ENCODE measurements at places on chromosomes 4 and X.

- DNase-seq = no peak
These were observed 10.3 kb downstream of the WDR44 start for GRCh38 chrX:118356154-118356701.

GRCh38 chr4:10977534-10977933 is 293.0 kb upstream of the CLNK start:
- DNase-seq = peak; percentile 16

GRCh38 chr4:24837336-24837735 is 42.0 kb downstream of the SOD3 start:
- DNase-seq = no peak

- no peak for DNase-seq
These were observed 29.2 kb downstream of the TBC1D9 start for GRCh38 chr4:140726776-140727500.

DNA sequence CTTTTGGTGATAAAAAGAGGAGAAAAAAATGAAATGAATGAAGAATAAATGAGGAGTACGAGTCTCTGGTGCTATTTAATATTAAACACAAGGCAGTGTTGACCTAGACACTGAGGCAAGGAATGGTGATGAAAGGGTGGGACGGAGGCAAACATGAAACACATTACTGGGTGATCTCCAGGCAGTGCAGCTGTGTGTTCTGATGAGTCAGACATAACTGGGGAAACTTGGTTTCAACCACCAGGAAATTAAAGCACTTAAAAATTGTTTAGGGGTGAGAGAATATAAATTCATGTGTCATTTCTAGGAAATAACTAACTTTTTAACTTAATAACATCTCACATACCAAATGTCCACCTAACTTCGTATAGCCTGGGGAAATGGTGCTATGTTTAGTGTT is 19.7 kb upstream of the CXCL6 start:
- DNase-seq = peak; percentile 50

- DNase-seq = no peak
These were observed 110.7 kb downstream of the TMEM47 start for GRCh38 chrX:34546366-34546765.

DNA sequence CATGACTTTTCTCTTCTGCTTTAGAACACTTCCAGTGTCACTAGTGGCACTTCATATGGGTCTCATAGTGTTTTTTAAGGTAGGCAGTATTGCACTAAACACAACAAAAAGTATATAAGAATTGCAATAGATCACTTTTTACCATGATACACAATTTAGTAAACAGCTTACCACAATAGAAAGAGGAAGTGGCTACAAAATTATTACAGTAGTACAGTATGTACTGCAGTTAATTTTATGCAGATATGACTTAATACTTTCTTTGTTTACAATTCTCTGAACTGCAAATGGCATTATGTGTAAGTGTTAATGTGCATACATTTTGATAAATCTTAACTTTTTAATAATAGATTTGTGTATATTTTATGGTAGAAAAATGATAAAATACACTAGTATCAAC is 157.3 kb downstream of the RRAGB start:
- DNase-seq = no peak

DNA sequence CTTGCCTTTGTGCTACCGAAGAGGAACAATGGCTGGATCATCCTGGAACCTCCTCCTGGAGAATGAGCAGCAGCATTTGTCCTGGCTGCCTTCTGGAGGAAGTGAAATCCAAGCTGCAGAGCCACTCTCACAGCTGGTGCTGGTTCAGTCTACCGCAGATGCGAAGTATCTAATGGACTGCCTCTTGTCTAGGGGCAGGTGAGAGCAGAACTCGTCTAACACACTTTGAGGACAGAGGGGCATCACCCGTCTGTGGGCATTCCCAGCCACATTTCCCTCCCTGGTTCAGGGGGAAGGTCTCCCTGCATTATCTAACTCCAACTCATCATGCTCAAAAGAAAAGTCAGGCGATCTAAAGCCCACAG is 338.2 kb upstream of the GATB start:
- no peak for DNase-seq

GRCh38 chr4:1592068-1592708 is 91.9 kb downstream of the FAM53A start:
- no peak for DNase-seq

- no peak for DNase-seq
These were observed 262.2 kb upstream of the INTU start for GRCh38 chr4:127370604-127371003.

GRCh38 chrX:76657499-76657898 is 230.0 kb downstream of the MAGEE1 start:
- DNase-seq = no peak

DNA sequence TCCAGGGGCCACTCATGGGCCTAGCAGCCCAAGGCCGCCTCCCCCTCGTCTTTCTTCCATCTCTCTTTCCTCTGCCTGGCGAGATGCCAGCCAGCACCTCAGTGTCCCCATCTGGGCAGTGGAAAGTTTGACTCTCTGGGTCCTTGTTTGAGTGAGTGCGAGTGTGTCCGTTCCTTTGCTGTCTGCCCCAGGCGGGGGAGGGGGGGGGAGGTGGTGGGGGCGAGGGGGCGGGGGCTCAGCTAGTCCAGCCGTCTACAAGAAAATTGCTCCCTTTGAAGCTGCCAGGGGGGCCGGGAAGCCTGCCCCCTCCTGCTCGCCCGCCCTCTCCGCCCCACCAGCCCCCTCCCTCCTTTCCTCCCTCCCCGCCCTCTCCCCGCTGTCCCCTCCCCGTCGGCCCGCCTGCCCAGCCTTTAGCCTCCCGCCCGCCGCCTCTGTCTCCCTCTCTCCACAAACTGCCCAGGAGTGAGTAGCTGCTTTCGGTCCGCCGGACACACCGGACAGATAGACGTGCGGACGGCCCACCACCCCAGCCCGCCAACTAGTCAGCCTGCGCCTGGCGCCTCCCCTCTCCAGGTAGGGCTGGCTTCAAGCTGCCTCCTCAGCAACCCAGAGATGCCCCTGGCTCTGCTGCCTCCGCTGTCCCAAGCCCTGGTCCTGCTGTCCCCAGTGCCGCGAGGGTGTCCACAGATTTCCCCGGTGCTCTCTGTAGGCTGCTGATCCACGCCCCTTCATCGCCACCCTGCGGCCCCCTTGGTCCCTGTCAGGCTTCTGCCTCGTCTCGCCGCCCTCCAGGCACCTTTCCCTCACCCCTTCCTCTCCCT is at the start of gene BGN:
Gene BGN (plus strand): TSS at position 440 of the 821 bp plus-strand sequence. CDS start 9,652 bp downstream, outside the sequence.
- DNase-seq = no peak

DNA sequence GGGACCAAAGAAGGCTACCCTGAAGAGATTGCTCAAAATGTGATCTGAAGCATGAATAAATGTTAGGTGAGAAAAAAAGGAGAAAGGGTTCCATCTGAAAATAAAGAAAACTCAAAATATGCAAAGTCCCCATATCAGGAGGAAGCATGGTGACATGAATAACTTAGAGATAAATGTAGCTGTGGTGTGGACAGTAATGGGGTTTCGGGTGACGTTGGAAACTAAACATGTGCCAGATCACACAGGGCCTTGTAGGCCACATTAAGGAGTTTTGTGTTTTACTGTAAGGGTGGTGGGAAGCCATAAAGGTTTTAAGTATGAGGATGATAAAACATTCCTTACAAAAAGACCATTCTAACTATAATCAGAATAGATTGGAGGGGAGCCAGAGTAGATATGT is 40.3 kb upstream of the ACSL4 start:
- no peak for DNase-seq

- no peak for DNase-seq
These were observed 649 bp upstream of the VBP1 start for GRCh38 chrX:155215443-155216178.

GRCh38 chr4:3399277-3400194 is 42.2 kb upstream of the HGFAC start:
- no peak for DNase-seq

DNA sequence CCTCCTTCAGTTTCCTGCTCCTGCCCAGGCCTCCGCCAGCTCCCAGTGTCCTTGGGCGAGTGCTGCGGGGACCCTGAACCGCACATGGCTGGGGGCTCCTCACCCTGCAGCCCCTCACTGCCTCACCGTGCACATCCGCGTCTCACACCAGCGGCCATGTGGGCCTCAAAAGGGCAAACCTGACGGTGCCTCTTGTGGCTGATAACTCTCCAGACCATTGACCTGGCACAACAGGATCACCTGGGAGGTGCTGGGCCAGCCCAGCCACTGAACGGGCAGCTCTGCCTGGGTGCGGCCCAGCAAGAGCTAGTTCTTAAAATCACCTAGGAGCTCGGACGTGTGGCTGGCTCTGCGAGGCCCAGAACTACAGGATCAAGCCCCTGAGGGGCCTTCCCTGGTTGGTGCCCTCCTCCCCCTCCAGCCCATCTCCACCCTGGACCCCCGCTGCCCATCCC is 4.1 kb upstream of the S100P start:
- no peak for DNase-seq

DNA sequence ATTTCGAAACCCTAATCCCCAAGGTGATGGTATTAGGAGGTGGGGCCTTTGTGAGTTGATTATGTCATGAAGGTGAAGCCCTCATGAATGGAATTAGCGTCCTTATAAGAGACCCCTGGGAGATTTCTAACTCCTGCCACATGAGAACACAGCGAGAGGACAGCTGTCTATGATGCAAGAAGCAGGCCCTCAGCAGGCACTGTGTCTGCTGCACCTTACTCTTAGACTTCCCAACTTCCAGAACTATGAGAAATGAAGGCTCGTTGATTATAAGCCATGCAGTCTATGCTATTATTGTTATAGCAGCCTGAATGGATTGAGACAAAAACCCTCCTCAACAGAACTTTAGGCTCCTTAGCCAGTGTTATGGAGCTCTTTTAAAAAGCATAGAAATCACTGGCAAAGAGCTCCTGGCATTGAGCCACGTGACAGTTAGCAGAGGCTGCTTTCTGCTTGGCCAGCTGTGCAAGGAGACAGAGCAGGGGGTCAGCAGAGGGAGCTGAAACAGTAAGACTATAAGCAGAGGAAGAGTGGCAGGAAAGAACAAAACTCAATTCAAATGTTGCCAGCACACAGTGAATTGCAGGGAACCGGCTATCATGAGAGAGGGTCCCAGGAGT is 219.2 kb upstream of the FAT1 start:
- no peak for DNase-seq

DNA sequence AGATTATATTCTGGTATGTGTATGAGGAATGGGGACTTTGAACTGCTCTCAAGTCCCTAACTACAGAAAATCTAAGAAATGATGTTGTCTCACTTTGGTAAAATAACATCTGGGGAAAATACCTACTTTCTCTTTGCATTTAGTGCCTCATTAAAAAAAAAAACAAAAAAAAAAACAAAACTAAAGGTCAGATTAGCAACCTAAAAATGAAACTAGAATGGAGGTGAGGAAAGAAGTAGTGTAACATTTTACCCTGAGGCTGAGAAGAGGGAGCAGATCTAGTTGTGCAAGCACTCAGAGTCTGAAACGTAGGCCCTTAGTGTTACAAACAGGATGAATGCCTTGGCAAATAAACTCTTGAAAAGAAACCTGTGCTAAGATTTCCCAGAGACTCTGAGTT is 56.0 kb downstream of the VGLL1 start:
- peak; percentile 6 for DNase-seq

- DNase-seq = no peak
These were observed 294.1 kb downstream of the STIM2 start for GRCh38 chr4:27154706-27155105.

DNA sequence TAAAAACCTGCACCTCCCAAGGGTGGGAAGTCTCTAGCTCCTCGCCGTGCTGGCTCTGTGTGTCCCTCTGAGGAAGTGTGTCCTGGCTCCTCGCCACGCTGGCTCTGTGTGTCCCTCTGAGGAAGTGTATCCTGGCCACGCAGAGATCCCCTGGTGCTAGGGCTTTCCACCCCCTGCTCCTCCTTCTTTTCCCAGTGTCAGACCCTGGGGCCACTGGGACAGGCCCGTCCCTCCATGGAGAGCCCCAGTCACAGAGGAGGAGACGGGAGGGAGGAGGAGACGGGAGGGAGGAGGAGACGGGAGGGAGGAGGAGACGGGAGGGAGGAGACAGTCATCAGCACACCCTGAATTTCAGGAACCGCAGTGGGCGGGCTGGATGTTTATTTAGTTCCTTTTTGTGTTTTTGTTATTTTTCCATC is 53.8 kb upstream of the HGFAC start:
- DNase-seq = peak; percentile 91

GRCh38 chr4:148955564-148956297 is 513.5 kb upstream of the NR3C2 start:
- DNase-seq = no peak

DNA sequence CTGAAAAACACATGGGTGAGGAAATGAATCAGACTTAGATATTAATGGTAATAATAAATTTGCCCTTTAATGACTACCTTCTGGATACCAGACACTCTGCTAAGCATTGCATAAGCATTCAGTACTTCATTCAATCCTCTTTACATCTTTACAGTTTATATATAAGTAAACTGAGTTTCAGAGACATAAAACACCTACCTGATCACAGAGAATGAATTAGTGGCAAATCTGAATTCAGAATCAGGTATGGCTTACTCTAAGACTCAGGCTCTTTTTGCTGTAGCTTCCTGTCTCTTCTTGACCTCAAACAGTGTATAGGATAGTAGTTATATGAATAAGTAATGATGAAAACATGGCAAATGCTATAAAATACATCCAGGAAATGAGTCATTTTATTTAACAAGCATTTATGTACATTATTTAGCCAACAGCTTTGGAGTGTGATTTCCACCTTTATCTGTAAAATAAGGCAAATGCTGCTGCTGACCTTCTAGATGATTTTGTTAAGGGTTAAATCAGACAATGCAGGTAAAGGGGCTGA is 83.9 kb downstream of the VEGFC start:
- no peak for DNase-seq

DNA sequence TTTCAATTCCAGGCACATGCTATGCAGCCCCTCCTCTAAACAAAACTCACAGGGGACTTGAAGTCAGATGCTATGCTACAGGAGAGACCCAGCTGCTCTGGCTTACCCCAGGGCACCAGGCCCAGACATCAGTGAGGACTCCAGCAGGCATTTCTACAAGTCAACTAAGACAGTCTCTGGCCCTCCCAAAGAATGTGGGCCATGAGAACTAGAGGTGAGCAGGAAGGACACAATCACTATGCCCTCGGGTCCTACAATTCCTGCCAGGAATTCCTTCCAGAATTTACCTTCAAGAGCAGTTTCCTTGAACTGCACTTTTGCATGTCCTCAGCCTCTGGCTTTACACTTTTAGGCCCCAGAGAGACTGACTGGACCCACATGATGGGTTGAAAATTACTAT is 17.4 kb downstream of the TMEM192 start:
- DNase-seq = no peak

DNA sequence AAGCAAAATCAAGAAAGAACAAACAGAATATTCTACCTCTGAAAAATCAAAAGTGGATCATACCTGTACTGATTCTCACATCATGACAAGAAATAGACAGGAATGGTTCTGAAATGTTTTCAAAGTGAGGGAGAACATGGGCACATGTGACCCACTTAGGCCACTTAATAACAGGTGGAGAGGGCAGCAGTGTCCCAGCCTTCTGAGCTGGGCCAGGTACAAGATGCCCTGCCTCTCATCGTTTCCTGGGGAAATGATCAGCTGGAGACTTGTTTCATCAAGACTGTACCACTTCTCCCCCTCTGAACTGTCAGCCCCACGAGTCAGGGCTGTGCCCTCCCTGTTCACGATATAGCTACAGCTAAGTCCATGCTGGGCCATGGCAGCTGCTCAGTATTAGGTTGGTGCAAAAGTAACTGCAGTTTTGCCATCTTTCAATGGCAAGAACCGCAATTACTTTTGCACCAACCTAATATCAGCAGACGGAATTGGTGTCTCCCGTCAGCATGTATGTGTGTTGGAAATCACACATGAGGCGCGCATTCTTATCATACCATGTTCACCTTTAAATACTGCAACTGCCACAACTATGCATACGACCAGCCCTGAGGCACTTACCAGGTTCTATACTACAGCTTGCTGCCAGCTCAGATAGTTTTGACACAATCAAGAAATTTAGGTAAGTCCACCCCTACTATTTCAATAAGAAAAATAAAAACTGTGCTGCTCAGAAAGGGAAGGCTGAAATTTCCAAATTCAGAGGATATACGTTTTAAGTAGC is 71.4 kb downstream of the GATB start:
- DNase-seq = no peak

All from suppressor macrophage treated with lipopolysaccharide for 4 hours (primary cell).